Muscle of arm (tissue), 14 donors: ENCODE measurements at places on chromosomes 7 and 10.

DNA sequence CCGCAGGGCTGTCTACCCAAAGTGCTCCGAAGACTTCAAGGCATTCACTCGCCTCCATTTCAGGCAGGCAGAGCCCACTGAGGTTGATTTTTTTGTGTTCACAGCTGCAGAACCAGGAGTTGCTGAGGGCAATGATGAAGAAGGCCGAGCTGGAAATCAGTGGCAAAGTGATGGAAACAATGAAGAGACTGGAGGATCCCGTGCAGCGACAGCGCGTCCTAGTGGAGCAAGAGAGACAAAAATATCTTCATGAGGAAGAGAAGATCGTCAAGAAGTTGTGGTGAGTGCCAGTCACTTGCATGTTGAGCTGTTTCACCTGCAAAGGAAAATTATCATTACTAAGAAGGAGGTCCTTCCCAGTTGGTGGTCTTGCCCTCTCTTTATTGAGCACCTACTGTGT is 210.5 kb downstream of the ARHGAP21 start:
- no peak for DNase-seq

DNA sequence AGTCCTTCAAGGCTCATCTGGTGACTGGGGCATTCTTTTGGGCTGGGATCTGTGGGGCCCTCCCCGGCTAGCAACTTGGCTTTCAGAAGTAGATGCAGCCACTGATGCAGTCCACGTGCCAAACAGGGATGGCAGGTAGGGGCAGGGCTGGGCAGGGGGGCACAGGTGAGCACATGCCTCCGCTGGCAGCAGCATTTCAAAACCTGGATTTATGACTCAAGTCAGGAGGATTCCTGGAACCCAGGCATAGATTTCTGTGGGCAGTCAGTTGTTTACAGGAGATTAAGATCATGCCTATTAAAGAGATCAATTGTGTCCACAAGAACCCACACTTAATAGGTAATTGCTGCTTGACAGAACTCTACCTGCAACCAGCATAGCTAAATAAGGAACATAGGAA is 839 bp upstream of the HABP2 start:
- DNase-seq = no peak

GRCh38 chr10:44627591-44628354 is 242.9 kb upstream of the CXCL12 start:
- no peak for DNase-seq

- DNase-seq = no peak
Observed at GRCh38 chr10:132641966-132642731, 104.6 kb downstream of the INPP5A start.

GRCh38 chr10:80590585-80591125 is 53.0 kb downstream of the SH2D4B start:
- no peak for DNase-seq

DNA sequence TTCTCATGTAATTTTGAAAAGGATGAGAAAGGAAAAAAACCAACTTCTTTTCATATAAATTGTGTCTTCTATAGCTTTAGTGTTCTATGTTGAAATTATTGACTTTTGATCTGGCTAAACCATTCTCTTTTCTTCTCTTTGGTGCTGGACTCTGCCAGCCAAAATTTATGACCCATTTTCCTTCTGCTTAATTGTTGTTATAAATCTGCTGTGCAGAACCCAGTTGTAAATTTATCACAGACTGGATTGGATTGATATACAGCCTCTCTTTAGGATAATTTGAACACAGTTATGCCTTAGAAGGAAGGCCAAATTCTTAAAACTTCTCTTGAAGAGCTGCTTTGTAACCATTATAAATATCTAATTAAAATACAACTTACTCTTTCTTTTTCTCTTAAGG is 93.8 kb downstream of the PARP12 start:
- no peak for DNase-seq

GRCh38 chr10:99329304-99329553 is at the start of gene CNNM1:
Gene CNNM1, plus strand, starts transcription at chr10:99329356. Its CDS starts 32 bp downstream, at chr10:99329388.
- no peak for DNase-seq

- peak; percentile 56 for DNase-seq
Observed at GRCh38 chr7:150978126-150978789, at the start of gene KCNH2. Gene KCNH2, minus strand, starts transcription at chr7:150978321. Its CDS starts 408 bp downstream, at chr7:150977913.

- DNase-seq = no peak
Observed at GRCh38 chr10:127290850-127291249, 94.5 kb upstream of the INSYN2A start.

- no peak for DNase-seq
Observed at GRCh38 chr10:99337311-99337811, 8.2 kb downstream of the CNNM1 start.

DNA sequence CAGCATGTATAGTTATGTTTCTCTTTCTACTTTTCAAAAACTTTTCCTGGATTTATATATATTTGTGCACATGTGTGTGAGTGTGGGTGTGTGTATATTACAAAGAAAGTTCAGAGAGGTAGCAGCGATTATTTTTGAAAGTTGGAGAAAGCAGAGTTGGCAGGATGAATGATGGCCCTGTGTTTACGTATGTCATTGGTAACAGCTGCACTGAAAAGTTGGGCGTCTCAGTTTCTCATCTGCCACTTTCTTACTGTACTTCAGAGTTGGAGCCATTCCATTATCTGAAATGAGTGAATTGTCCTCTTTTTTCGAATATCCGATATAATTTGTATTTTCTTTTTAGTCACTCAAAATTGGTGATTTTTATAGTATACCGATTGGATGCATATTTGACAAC is 172.2 kb downstream of the CDK14 start:
- no peak for DNase-seq

GRCh38 chr10:36303896-36304295 is 661.8 kb upstream of the FZD8 start:
- DNase-seq = no peak

- DNase-seq = no peak
Observed at GRCh38 chr7:136533732-136534131, 334.7 kb upstream of the CHRM2 start.

- peak; percentile 31 for DNase-seq
Observed at GRCh38 chr7:131945313-131945911, 389.0 kb upstream of the PODXL start.

DNA sequence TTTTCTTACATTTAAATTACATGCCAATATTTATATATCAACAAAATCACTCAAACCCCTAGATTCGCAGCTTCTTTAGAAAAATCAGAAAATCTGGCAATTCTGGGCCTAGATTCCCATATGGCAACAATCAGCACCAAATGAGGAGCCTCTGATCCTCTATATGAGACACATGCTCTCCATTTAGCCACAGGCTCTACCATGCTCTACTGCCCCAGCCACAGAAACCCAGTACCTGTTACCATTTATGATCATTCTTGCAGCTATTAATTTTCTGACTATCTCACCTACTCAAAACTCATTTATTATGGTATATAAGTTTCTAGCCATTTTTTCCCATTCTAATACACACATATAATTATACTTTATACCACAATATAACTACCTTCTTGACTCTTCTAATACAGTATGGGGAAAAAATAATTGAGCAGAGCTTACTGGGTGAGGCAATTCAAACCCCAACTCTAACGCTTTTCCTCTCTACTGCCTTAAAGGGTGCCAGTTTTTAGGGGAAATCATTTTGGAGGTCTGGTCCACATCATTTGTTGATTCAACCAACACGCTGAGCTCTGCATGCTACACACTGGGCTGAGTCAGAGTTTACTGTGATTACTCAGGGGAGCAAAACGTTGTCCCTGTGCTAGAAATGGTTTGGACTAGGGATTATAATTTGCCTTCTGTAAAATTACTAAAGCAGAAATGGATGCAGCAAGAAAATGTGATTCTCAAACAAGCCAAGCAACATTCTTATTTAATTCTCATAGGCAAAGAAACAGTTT is 11.6 kb downstream of the PDLIM1 start:
- DNase-seq = no peak

GRCh38 chr10:89303161-89303560 is 1.3 kb downstream of the IFIT2 start:
- no peak for DNase-seq

GRCh38 chr10:73586583-73586984 is 4.6 kb downstream of the USP54 start:
- DNase-seq = peak; percentile 33

DNA sequence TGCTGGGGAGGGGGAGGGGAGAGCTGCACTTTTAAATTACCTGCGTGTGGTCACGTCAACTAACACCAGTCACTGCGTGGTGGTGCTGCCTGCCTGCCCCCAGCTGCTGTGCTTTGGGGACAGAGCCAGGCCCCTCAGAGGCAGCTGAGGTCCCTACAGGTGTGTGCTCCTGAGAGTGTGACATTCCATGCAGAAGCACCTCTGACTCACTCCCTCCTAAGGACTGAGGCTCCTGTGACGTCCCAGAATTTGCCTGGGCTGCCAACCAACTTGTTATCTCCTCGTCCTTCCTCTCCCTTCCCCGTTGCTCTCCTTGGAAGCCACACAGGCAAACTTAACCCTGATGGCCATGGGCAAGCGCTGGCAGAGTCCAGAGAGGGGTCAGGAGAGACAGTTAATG is 563.0 kb downstream of the PARD3 start:
- DNase-seq = no peak

DNA sequence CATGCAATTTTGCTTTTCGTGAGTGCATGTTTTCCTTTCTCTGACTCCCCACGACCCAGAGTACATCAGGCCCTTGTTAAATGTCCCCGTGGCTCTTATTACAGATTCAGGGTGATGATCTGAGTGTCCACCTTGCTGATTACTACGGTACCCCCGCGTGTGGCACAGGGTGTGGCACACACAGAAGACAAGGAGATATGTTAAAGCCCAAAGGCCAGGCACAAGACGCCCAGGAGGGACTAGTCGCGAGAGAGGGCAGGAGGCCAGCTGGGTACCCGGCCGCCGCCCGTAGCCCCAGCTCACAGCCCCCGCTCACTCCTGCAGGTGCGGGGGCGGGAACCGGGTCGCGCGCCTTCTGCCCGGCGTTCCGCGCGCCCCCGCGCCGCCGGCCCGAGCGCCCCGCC is 281 bp upstream of the EXOC6 start:
- no peak for DNase-seq

DNA sequence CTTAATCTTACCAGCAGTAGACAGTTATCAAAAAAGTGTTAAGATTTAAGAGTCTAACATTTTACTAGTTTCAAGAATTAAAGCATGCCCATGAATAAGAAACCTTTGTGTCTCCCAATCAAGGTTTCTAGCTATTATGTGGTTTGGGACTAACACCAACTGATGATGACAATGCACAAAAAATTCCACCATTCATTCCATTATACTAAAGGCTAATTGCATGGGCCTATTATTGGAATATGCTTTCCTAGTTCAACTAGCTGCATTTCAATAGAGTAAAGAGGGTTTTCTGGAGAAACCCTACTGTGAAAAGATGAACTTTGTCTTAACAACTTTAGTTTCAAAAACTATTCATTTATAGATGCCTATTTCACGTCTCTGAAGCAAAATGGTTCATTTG is 44.6 kb downstream of the UBE2H start:
- no peak for DNase-seq

- no peak for DNase-seq
Observed at GRCh38 chr7:15332956-15333355, 228.9 kb downstream of the AGMO start.

GRCh38 chr10:6528198-6528950 is 51.7 kb downstream of the PRKCQ start:
- DNase-seq = no peak

GRCh38 chr10:72081772-72082590 is 6.4 kb downstream of the SPOCK2 start:
- no peak for DNase-seq

- DNase-seq = peak; percentile 88
Observed at GRCh38 chr7:90211391-90212148, at the start of gene STEAP2. Gene STEAP2, plus strand, starts transcription at chr7:90211740. Its CDS starts 13,343 bp downstream, at chr7:90225083.

DNA sequence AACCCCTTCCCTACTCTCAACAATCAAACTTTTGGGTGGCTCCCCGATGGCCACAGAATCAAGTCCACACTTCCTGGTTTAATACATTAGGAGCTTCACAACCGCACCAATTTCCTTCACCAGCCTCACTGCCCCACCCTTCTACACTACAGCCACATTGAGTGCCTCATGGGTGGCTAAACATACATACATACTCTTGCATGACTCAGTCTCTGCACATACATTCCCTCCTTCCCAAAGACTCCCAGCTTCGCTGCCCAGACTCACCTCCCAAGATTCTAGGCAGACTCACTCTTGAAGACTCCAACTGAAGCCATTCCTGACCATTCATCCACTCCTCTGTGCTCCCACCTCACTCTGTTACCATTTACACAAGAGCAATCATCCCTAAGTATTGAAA is 15.9 kb downstream of the VPS41 start:
- no peak for DNase-seq

DNA sequence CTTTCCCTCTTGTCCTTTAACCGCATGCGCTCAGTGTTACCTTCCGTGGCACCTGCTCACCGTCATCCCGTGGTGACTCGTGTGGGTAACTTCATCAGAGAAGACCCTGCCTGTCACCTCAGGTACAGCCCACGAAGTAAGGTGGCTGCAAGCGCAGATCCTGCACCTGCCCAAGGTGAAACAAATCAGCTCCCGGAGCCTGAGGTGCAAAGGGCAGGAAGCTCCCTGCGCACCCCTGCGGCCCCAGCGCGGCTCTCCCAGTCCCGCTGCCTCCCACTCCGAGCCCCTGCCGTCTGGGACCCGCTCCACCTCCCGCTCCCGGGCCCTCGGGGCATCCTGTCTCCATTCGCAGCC is 110.9 kb upstream of the LANCL2 start:
- DNase-seq = no peak

GRCh38 chr7:2632733-2633537 is 1.1 kb downstream of the TTYH3 start:
- peak; percentile 66 for DNase-seq

DNA sequence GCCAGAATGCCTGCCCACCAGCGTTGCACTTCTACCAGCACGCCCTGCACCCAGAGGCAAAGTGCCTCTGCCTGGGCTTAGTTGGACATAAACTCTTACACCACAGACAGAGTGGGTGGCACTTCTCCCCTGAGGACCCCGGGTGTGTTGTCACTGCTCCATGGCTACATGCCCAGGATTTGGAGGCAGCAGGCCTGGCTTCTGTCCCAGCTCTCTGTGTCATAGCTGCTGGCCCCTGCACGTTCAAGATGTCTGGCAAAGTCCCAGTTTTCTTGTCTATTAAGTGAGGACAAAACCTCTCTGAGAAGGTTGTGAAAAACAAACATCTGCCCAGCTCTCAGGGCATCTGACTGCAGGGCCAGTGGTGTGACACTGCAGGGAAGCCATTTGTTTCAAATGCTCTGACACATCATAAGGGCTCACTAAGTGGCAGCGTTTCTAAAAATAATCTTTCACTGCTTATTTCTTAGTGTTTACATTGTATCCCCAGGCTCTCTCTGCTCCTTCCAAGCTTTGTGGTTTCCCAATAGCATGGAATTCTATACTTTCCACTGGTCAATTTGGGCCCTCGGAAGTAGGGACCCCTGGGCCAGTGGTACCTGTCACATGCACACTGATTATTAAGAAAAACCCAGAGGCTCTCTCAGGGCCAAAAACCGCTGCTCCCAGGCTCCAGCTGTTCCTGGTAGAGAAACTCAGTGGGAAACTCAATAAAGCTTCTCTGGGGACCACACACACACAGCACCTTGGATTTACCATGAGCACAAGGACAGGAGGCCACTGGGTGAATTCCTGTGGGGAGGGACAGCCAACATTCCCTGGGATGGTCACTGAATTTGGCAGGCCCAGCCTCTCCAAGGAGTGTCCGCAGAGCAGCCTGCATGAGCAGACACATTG is 86.2 kb upstream of the ANLN start:
- peak; percentile 70 for DNase-seq

- no peak for DNase-seq
Observed at GRCh38 chr7:125467996-125468854, 538.6 kb upstream of the POT1 start.

GRCh38 chr10:26890956-26891355 is 30.2 kb upstream of the ABI1 start:
- DNase-seq = peak; percentile 25
